ENCODE measurements at places on chromosomes 16 and 17.
A peak's percentile ranks its signal among the peaks of the same experiment; 100 is the strongest.

GRCh38 chr17:57918017-57918895 lies 37.0 kb downstream of the CUEDC1 start:
- DNase-seq, result no peak

DNA sequence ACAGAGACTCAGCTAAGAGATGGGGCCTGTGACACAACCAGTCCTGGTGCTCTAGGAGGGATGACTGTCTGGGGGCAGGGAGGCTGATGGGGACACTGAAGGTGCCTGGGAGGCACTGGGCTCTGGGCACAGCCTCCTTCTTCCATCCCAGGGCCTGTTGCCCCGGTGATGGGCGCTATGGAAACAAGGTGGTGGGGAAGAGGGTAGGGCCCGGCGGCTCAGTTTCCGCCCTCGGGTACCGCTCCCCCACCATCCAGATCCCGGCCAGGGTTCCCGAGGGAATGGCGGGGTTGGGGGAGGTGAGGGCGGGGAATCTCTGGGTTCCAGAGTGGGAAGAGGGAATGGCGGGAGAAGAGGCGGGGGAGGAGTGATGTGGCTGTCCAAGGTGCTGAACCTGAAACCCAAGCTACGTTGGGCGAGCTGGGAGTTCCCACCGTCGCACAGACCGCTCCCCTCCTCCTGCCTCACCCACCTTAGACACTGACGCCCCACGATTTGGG lies 981 bp downstream of the KCNH4 start:
- no peak for DNase-seq

DNA sequence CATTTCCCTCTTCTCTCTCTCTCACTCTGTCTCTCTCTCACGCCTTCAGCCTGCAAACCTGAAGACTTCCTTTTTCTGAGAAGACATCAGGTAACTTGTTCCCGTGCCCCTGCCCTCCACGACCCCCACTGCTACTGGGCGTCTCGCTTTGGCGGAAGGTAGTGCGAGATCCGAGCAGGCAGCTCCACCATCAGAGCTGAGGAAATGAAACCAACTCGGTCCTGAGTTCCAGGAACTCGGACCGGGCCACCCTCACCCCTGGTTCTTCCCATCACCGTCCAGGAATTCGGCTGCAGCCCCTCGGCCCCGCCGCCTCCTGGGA lies 585 bp downstream of the MLKL start:
- peak; percentile 10 for DNase-seq

DNA sequence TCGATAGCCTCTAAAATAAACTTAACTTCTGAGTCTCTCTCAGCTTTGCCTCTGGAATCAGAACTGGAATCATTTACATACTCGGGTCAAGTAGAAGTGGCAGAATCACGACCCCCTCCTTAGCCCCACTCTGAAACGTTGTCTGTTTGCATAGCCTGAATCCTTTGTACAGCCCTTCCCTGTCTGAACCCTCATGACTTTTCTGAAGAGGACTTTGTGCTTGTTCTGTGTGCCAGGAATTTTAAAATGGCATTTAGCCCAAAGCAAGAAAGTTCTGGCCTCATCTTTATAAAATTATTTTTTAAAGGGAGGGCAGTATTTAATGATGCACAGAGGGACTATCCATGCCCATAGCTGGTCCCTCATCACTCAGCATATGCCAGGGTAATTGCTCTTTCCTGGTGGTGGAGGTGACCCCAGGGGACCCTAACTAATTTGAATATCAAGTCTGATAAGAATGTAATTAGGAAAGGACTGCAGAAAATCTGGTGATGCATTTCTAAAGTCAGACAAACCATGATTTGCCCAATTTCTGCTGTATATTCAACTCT lies 342.7 kb upstream of the TNRC6C start:
- no peak for DNase-seq

- DNase-seq, result no peak
Measured at GRCh38 chr16:85528528-85529387, 84.4 kb upstream of the GSE1 start.

DNA sequence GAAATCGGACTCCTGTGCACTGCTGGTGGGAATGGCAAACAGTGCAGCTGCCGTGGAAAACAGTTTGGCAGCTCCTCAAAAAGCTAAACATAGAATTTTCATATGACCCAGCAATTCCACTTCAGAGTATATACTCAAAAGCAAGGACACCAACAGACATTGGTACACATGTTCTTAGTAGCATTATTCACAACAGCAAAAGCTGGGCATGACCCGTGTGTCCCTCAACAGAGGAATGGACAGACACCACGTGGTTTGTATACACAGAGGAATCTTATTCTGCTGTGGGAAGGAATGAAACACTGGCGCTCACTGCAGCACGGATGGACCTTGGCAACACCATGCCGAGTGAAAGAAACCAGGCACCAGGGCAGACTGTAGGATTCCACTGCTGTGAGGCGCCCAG lies 16.0 kb downstream of the NPTX1 start:
- DNase-seq, result no peak

DNA sequence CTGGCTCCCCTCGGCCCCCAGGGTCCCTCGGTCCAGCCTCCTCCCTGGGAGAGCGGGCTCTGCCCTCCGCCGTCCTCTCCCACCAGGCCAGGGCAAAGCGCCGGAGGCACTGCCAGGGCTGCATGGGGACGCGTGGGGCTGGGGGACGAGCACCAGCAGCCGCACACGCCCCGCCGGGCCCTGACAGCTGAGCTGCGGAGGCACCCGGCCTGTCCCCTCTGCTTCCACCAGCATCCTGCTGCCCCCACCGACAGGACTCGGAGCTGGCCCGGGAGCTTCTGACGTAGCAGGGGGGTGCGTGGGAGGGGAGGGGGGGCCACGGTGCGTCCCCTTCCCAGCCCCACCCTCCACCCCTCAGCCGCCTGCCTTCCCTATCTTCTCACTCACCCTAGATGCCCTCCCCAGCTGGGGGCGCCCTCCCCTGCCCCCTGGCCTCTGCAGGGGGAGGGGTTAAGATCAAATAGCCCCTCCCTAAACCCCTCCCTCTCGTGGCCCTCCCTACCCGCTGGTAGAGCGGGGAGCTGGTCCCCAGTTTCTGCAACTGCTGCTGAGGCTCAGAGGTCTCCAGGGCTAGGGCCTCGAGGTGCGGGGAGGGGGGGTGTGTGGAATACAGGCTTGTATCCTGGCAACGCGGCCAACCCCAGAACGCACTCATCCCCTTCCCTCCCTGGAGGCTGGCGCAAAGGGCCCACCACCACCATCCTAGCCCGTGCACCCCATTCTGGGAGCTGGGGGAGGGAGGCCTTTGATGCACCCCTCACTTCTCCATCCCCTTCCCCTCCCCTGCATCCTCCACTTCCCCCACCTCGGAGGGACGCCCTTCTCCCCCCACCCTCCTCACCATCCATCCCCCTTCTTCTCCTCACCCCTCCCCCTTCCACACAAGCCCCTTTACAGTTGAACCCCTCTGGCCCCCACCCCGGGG lies 1.0 kb downstream of the SRCIN1 start:
- no peak for DNase-seq

GRCh38 chr17:18101828-18102227 lies 6.7 kb upstream of the MYO15A start:
- no peak for DNase-seq

DNA sequence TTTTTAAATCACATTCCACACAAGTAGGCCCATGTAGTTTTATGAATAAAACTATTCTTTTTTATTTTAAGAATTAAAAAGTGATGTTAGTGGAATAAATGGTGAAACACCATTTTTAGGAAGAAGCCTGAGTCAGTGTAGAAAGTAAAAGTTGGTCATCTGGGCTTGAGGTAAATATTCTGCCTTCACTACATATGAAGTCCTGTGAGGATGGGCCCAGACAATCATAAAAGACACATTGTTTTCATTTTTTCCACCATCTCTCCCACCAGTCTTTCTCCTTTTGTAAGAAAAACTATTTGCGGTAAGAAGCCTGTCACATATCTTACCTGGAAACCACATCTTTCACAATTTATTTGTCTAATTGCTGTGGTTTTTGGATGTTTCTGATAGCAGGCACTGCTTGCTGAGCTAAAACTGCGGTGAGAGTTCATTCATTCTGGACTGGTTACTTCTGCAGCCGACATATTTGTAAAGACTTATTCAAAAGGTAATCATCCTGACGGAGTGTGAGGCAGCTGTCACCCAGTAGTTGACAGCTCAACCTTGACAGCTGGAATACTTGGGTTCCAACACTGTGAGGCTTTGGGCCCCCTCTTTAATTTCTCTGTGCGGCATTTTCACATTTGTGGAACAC lies 10.6 kb upstream of the RFFL start:
- DNase-seq, result no peak

DNA sequence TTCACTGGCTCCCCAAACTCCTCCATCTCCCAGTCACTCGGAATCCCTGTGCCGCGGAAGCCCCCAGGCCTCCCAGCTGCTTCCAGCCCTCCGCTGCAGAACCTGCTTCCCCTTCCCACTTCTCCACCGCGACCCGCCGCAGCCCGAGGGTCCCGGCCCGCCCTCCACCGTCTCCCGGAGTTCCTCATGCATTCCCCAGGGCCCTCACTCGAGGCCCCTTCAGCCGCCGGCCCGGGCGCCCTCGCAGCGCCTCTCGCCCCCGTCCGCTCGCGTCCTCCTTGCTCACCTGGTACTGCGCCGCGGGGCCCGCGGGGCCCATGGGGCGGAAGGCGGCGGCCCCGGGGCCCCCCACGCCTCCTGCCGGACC lies 329 bp downstream of the SMARCD2 start:
- DNase-seq, result no peak

DNA sequence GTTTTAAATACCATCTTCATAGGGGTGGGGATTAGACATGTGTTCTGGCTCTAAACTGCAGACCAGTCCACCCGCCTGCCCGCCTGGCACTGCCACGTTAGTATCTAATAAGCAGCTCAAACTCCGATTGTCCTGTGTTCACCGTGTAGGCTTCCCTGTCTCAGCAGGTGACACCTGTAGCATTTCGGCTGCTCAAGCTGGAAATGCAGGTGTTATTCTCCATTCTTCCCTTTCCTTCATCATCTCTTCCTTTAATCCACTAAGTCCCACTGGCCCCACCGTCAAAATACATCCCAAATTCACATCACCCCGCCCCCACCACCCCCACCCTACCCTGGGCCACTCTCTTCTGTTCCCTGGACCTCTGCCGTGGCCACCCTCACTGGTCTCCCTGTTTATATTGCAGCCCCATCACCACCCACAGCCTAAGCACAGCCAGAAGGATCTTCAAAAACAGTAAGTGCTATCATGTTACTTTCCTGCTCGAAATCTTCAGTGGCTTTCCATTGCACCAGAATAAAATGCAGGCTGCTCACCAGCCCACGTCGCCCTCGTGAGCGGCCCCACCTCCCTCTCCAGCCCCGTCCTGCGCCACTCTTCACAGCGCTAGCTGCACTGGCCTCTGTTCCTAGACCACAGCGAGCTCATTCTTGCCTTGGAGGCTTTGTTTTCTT lies 65.1 kb downstream of the RTN4RL1 start:
- DNase-seq, result no peak

GRCh38 chr16:27582883-27583282 lies 32.9 kb downstream of the KATNIP start:
- DNase-seq, result no peak

- DNase-seq, result no peak
Measured at GRCh38 chr17:17258998-17259397, 22.0 kb upstream of the FLCN start.

GRCh38 chr17:50774225-50774803 lies 7.0 kb upstream of the ANKRD40CL start:
- DNase-seq, result no peak

DNA sequence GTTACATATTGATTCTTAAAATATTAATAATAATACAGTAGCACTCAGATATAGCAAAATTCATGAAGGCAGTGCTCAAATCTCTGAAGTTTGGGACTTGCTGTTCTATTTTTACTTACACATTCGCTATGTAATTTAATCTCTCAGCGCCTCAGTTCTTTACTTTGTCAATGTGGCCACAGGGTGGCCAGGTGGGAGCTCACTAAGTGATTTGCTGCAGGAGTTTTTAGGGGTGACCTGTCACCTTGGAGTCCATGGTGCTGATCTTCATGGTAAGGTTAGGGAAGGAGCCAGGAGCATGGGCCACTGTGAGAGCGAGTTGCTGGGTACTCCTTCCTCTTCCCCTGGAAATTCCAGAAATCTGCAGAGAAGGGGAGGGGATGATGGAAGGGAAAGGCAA lies 28.1 kb downstream of the VWA3A start:
- no peak for DNase-seq

GRCh38 chr17:34511265-34511664 lies 68.1 kb upstream of the TMEM132E start:
- DNase-seq, result no peak

DNA sequence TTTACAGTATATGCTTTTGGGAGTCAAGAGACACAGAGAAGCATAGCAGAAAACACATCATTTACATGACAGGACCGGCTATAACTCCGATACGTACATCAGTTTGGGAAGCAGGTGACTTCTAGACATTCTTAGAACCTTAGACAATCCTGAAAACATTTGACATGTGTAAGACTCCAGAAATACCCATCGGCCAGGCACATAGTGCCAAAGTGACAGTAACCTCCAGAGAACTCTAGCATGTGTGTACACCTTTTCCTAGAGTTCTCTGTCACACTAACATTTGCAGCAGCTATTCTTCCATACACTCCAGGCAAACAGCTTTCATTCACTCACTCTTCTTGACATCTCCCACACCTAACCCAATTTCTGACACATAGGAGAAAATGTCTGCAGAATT lies 3.4 kb upstream of the TAOK1 start:
- no peak for DNase-seq

- no peak for DNase-seq
Measured at GRCh38 chr17:4696437-4696805, 7.5 kb downstream of the PELP1 start.

DNA sequence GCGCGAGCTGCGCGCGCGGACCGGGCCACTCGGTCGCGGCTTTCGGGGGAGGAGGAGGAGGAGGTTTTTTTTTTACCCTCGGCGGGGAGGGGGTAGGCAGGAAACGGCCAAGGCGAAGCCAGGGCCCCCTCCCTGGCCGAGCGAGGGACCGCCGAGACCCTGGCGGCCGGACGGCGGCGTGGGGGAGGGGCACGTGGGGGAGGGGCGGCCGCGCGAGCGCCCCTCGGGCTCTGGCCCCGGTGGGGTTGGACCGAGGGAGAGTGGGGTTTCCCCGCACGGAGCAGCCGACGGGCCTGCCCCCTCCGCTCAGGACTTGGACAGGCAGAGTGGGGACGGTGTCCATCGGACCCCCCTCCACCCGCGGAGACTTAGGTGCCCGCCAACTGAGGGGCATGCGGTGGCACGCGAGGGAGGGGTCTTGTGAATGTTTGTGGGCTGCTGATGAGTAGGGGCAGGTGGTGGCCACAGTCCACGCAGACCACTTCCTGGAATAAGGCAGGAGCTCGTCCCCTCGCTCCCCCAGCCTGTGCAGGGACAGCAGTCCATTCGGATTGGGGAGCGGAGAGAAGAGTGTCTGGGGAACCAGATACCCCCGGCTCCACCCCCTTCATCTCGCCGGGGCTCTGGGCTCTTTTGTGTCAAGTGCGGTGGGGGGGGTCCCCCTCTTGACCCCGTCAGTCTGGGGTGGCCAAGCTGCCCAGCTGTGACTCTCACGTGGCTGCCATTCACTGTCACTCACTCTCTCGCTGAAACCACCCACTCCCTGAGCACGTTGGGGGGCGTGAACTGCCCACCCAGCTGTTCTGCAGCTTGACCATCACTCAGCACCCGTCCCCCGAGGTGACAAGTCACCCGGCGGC lies 3.0 kb upstream of the CHD3 start:
- DNase-seq, result peak; percentile 26

GRCh38 chr16:49698931-49699840 lies 156.7 kb downstream of the ZNF423 start:
- DNase-seq, result no peak

- DNase-seq, result no peak
Measured at GRCh38 chr16:15398618-15399316, 3.2 kb downstream of the MPV17L start.

- DNase-seq, result no peak
Measured at GRCh38 chr16:27316038-27316680, 2.4 kb downstream of the IL4R start.
